ENCODE measurements at places on chromosomes 12 and 14.
A peak's percentile ranks its signal among the peaks of the same experiment; 100 is the strongest.

GRCh38 chr14:72736786-72737559 lies 156.9 kb downstream of the DPF3 start:
- DNase-seq = no peak

DNA sequence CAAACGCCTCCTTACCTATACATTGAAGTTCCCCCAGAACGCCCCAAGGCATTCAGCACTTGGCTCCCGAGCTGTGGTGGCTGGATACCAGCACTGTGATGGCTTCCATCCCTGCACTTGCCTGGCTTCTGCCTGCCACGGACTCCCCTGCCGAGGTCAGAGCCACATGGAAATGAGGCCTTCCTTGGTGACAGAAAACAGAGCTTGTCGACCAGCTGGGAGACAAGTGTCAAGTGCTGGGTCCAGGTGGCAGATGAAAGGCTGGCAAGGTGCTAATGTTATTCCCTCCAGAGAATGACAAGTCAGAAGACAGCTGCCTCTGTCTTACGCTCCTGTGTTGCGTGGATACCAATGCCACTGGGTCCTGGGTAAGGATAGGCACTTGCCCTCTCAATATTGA lies 26.2 kb upstream of the GNG2 start:
- DNase-seq = no peak

DNA sequence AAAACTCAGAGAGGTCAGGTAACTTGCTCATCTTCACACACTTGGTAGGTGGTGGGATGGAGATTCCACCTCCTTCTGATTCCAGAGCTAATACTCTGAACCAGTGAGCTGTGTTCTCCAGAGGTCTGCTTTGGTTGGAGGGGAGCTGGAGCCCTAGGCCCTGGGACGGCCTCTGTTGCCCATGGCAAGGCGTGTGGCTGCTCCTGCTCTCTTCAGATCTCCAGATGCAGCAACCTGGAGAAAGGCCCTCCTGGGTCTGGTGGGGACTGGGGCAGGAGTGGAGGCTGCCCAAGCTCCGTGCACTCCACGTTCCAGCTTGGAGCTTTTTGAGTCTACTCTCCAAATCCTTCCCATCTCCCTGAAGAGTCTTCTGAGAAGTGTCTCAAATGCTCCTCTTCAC lies 10.7 kb downstream of the CCND2 start:
- DNase-seq = no peak

DNA sequence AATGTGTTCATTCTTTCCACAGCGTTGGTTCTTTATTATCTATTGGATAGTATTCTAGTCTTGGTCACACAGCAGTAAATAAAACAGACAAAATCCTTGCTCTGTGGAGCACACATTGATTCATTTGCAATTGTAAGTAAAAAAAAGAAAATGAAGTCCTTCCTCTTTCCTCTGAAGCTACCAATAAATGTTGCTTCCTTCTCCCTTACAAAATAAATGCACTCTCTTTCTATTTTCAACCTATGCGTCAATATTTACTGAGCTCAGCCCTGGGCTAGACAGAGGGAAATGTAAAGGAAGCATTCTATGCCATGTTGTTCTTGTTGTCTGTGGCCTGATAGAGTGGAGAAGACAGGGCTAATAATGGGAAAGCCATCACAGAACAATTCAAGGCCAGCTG lies 2.9 kb downstream of the ABHD12B start:
- no peak for DNase-seq

DNA sequence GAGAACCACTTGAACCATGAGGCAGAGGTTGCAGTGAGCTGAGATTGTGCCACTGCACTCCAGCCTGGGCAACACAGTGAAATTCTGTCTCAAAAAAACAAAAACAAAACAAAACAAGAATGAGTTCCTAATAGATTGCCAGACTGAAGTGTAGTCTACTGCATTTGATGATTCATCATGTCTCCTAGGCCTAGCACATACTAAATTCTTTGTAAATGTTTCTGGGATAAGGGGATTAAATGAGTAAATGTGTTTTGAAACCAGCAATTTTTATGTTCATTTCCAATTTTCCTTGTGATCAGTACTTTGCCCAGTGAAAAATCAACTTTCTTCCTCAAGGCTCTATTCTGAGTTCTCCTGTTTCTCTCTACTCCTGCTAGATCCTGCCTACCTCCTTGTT lies 2.9 kb upstream of the DYRK2 start:
- DNase-seq = no peak

DNA sequence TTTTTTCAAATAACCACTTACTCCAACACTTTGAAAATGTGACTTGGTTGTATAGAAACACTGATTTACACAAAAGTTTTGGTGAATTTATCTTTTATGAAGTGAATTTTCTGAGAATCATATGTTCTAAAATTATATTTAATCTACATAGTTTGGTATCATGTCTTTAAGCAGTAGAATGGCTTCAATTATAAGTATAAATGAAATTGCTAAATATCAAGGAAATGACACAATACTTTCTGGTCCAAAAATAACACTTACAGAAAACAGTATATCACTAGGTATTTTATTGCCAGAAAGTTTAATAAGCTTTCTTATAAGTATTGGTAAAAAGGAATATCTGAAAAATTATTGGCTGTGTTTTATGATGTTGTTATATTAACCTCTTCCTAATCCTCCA lies 90.9 kb downstream of the SRGAP1 start:
- no peak for DNase-seq

DNA sequence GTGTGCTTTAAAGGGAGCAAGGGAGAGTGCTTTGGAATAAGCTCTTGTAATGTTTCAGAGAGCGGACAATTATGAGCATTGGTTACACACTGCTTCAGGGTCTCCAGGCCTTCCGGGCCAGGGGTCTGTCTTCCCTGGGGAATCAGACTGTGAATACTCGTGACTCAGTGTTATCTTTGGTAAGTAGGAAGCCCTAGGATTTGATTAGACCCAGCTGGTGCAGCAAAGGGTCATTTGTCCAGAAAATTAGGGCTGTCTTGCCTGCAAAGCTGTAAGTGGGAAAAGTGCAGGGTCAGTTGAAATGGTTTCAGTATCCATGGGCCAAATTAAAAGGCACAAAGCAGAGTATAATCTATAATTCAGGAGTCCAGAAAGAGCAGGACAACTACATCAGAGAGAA lies 475.6 kb downstream of the MED13L start:
- no peak for DNase-seq

GRCh38 chr14:99215277-99215676 lies 56.7 kb downstream of the BCL11B start:
- no peak for DNase-seq

DNA sequence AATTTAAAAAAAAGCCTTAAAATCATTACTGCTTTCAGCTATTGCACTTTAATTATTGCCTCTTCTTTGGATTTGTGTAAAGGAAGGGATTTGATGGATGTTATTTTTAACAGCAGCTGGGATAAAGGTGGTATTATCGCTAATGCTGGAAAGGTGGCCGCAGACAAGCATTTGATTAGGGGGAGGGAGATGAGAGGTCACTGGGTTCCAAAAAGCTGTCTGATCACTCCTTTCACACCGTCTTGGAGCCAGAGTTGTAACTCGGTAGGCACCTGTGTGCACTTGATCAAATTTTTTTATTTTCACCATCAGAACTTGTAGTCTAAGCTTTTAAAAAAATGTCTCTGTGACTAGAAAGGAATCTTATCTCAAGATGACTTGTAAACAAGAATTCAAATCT lies 99.8 kb downstream of the AKAP6 start:
- no peak for DNase-seq

DNA sequence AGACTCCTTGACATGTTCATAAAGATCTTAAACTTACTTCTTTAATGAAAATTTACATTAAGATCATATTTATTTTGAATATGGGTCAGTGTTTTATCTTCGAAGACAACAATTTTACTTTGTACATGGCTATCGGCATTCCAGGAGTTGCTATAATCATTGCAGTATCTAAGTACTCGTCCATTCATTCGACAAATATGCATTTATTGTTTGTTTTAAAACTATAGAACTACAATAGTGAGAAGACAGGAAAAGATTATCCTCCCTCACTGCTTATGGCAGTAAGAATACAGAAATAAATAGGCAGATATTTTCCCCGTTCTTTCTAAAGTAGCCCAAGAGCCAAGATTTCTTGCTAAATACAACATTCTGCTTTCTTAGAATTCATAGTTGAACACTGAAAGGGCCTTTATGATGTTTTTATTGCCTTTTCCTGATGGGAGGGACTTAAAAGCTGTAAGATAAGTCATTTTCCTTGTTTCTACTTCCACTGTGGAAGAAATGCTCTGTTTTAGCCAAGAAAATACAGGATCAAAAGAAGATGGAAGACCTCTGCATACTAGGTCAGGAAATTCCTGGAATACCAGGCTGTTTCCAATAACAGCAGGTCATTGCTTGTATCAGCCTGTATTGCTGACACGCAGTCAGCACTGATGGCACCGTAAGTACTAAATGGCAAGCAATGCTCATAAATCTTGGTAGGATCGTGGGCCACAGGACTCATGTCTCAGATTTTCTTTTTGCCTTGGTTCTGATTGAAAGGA lies 521.0 kb upstream of the ATP2B1 start:
- DNase-seq = no peak

DNA sequence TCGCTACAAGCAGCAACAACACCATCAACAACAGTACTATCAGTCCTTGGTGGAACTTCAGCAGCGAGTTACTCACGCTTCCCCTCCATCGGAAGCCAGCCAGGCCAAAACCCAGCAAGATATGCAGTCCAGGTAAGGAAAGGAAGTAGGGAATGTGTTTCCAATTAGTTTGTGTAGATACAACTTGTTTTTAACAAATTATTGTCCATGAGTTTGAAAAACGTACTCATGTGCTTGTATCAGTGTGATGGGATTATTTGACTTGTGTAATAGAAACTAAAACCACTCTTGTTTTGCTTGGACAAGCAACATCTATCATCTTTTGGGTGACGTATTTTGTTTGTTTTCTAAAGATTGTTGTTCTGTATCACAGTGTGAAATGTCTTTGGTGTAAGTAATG lies 137.9 kb downstream of the NAV3 start:
- no peak for DNase-seq

DNA sequence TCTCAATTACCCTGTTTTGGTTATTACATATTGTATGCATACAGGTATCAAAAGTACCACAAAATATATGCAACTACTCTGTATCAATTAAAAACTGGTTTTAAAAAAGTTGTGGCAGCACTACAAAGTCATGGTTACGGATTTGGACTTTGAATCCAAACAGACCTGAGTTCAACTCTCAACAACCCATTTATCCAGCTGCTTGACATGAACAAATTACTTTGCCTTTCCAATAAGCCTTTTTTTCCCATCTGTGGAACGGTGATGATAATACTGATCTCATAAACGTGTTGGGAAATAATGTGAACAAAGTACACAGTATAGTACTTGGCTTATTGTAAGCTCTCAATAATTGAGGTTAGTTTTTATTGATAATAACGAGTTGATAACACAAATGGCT lies 85.0 kb downstream of the MNAT1 start:
- DNase-seq = no peak

- DNase-seq = peak; percentile 90
These were observed 9.2 kb upstream of the NUAK1 start for GRCh38 chr12:106147956-106148355.

- no peak for DNase-seq
These were observed 63.7 kb downstream of the SLC24A4 start for GRCh38 chr14:92386637-92387036.

GRCh38 chr12:61629702-61630101 lies 630.5 kb upstream of the USP15 start:
- DNase-seq = no peak

GRCh38 chr12:25323581-25323982 lies 72.9 kb upstream of the KRAS start:
- no peak for DNase-seq

GRCh38 chr14:23055147-23055550 lies 2.2 kb downstream of the CDH24 start:
- no peak for DNase-seq

- no peak for DNase-seq
These were observed 132.5 kb upstream of the G2E3 start for GRCh38 chr14:30426463-30426862.

GRCh38 chr12:95520816-95521215 lies 30.5 kb downstream of the USP44 start:
- no peak for DNase-seq

- DNase-seq = no peak
These were observed 98.9 kb downstream of the HMGA2 start for GRCh38 chr12:65923228-65923627.

DNA sequence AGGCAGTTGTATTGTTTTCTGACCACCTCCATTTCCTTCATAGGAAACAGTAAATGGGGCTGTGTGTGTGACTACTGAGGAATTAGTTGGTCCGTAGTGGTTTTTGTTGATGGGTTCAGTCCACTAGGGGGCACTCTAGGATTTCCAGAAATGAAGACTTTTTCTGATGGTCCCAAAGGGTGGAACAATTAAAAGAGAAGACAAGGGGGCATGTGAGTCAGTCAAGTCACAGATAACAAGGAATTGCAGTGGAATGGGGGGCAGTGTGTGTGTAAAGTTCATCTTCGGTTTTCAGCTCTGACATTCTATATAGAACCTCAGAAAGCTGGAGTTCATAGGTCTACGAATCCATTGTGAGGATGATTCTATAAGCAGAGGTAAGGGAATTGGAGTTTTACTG lies 186.6 kb upstream of the OR4E1 start:
- DNase-seq = no peak

DNA sequence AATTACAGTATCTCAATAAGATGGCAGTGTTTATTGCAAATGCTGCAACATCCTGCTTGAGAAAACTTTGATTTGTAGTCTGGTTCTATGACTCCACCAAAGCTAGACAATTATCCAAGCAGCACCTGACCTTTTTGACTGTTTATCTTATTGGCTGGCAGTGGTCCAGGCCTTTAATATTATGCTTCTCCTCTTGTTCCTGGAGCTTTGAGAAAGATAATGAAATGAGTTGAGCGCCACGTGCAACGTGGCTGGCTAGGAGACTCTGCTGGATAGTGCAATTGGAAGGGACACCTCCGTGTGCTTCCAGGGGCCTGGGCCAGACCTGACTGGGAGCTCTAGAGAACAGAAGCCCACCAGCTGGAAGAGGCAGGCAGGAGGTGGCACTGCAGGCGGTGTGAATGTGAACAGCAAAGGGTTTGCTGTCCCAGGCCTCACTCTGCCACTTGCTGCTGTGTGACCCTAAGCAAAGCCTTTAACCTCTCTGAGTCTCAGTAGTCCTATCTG lies 349.3 kb downstream of the CACNA1C start:
- no peak for DNase-seq

DNA sequence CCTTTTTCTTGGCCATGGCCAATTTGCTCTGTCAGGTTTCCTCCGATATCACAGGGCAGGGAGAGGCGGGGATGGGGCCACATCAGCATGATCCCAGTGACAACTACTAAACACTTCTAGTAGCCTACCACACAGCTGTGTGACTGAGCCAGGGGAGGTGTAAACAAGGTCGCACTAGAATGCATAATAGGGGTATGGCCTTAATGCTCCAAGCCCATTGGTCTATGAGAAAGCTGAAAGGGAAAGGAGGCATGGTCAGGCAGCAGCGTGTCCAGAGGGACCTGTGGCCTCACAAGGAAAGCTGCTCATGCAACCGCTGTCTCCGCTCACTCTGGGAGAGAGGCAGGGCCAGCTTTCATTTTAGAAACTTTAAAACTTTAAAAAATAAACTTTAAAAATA lies 27.5 kb upstream of the ACTR6 start:
- no peak for DNase-seq

- DNase-seq = no peak
These were observed 12.6 kb downstream of the SERPINA3 start for GRCh38 chr14:94624537-94625352.

All from heart left ventricle (tissue), 16 donors.